AG04450 (cell line): ENCODE measurements at places on chromosomes 7 and 10.

DNA sequence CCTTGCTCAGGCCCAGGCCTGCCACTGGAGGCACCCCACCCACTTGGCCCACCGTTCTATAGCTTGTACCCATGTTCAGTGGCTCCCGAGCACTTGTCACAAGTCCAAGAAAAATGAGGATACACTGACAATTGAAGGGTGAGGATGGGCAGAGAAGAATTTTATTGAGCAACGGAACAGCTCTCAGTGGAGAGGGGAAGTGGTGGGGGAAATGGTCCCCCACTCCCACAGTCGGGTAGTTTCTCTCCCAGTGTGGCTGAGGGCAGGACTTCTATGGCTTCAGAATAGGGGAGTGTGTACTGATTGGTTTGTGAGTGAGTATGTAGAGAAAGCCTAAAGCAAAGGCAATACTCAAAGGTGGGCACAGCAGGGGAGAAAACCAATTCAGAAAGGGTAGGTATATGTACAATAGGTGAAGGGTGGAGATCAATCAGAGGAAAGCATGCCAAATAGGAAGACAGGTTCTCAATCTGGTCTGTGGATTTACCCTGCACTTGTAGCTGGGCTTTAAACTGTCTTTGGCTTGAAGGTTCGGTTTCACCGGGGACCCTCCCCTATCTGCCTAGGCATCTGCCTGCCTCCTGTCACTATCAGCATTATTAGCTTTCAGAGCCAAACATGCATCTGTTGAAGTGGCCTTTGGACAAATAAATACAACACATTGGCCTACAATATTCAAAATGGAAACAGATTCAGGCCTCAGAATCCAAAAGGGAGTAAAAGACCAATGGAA is 8.9 kb upstream of the TSPAN13 start:
- no peak for DNase-seq

GRCh38 chr10:20622531-20623211 is 274.4 kb downstream of the NEBL start:
- no peak for DNase-seq

DNA sequence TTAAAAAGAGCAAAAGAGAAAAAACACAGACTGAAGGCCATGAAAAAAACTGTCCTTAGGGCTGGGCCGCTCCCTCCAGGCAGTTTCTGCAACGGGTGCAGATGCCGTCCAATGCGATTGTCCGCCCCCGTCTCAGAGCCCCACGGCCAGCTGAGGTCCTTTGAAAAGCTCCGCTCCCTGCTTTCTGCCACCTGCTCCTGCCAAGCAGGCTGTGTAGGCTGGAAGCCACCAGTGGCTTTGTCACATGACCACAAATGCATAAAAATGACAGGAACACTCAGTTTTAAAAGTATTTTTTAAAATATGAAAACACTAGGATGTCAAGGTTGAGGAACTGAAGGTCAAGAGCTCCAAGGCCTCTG is 71.7 kb downstream of the AMZ1 start:
- no peak for DNase-seq

DNA sequence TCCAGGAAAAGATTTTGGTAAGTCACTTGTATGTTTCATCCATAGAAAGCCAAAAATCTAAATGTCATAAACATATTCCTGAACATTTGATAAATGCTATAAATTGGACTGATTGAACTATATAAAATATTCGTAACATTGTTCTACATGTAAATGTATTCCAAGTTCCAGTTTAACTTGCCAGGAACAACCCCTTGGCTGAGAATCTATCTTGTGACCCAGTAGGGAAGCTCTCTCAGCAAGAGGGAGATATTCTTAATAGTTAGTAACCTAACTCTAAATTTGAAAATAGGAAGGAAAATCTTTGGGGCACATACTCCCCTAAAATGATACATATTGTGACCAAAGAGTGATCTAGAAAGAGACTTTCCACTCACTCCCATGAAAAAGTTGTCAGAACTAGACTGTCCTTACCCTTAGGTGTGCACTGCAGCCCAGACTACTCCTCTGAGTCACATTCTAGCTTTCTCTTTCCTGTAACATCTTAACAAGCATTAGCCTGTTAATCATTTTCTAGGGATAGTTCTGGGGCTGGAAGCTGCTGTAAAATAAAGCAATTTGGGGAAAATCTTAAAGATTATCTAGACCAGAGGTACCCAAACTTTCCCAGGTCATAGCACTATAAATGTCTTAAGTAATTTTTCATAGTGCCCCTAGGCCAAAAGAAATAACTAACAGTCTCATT is 73.7 kb upstream of the SKAP2 start:
- DNase-seq = no peak

- no peak for DNase-seq
Observed at GRCh38 chr10:31792745-31793144, 135.9 kb downstream of the ARHGAP12 start.

DNA sequence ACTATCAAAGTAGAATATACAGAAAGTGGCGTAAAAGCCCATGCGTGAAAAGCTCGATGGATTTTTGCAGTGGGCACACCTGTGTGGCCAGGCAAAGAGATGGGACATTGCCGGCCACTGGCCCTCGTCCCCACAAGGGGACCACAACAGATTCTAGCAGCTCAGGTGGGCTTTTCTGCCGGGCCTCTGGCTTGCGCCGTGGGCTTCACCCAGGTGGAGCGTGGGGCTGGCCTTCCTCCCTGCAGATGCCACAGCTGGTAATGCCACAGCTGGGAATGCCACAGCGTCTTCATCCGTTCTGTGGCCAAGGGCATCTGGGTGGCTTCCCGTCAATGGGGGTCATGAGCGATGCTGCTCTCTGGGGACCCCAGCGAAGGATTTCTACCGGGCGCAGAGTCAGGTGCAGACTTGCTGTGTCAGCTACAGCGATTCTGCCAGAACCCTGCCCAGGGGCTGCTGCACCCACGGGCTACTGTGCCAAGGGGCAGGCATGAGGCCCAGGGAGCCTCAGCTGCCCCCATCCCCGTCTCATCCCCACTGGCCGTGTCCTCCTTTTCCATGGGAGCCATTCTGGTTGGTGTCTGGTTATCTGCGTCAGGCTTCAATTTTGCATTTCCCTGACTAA is 52.5 kb upstream of the NKX6-2 start:
- DNase-seq = no peak

- no peak for DNase-seq
Observed at GRCh38 chr7:15376600-15376999, 185.2 kb downstream of the AGMO start.

DNA sequence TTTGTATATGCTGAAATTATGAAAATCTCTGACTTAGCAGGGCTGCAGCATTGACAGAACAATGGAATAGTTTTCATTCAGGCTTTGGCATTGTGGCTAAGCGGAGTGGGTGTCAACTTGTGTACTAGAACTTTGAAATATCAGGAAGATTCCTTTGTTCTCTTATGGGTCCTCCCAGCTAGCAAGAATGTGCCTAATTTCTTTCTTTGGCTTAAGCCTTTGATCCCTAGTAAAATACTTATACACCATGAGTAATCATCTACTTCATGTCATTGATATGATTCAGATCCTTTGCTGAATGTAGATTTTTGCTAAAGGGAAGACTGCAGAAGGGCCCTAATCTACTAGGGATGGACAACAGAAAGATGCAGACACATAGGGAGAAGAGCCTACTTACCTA is 6.2 kb downstream of the AVL9 start:
- no peak for DNase-seq

DNA sequence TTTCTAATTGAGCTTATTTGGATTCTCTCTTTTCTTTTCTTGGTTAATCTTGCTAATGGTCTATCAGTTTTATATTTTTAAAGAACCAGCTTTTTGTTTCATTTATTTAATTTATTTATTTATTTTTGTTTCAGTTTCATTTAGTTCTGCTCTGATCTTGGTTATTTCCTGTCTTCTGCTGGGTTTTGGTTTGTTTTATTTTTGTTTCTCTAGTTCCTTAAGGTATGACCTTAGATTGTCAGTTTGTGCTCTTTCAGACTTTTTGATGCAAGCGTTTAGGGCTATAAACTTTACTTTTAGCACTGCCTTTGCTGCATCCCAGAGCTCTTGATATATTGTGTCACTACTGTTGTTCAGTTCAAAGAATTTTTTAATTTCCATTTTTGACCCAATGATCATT is 149.7 kb upstream of the SLC25A13 start:
- DNase-seq = no peak

- no peak for DNase-seq
Observed at GRCh38 chr10:104333728-104334373, 4.4 kb downstream of the ITPRIP start.

DNA sequence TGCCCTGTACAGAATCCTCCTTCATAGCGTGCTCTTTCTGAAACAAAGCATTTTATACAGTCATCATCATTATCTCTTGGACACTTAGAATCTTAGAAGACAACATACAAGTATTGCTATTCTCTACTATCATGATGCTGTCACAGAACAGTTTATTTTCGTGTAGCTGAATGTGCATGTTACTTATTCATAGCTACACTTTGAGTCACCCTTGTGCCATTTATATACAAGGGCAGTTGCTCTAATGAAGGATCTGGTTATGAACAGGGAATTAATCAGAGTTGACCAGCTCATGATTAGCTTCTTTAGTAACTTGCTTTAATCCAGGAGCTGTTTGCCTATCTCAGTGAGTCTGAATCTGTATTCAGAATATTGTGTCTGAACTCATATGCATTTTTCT is 11.2 kb downstream of the CASP2 start:
- DNase-seq = no peak

DNA sequence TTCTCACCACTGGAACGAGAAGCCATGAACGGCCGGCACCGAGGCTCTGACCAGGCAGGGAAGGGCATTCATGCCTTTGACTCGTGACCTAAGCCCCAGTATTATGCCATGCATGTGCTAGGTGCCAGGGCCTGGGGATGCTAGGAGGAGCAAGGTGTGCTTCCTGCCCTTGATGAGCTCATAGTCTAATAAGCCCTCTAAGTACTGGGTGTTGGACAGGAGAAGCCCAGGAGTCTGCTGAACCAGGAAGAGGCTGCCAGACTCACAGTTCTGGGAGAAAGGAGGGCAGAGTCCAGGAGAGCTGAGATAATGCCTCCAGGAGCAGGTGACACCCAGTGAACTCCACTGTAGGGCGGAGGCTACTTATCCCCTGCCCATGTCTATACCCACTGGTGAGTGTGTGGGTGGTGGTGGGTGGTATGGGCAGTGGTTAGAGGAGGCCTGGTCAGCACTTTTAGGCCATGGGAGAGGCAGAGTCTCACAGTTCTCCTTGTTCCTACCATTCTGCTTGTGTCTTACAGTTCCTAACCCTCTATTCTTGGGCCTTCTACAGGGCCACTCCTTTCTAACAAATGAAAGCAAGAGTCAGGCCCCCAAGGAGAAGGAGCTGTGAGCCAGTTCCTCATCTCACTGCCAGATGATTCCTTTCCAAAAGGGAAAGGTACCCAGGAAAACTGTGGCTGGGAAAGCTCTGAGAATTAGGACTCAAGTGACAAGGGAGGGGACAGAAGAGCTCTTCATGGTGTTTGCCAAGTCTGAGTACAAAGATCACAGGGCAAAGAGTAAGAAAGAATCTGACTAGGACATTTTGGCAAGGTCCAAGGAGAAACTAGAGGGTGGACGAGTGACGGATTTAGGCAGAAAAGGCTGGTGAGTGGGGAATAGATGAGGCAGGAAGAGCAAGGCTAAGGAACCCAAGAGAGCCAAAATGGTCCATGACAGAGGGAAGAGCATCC is 3.6 kb upstream of the MXI1 start:
- no peak for DNase-seq

DNA sequence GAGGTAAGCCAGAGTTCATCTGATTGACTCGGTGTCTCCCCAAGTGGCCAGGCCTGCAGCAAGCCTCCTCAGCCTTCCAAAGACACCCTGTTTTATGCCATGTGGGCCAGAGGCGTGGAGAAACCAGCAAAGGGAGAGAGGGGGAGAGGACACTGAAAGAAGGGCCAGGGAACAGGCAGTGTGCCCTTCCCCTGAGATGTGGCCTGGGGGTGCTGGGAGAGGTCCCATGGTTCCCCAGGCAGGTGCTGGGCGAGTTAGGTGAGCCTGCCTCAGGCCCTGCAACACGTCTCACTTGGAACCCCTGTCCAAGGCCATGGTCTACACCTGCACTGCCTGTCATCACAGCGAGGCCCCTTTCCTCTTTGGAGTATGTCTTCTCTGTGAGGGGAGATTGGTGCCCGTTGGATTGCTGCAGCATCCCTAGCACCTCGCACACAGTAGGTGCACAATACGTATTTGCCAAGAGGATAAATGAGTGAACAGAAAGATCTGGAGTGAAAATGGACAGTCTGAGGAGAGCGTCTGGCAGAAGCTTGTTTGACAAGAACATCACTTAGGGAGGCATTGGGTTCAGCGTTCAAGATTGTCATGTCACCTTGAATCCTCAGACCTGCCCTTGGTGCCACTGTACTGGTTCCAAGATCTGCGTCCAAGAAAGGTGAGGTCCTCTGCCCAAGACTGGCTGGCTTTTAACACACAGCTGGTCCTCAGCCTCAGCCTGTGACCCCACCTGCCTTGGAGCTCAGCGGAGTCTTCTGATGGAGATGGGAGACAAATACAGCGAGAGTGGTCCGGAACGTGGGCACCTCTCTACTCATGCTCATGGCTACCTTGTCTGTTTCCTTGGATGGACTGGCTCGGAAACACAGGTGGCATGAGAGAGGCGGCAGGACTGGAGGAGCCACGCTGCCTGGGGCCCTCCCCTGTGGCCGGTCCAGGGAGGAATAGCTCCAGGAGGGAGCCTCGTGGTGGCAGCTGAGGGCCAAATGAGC is 39.8 kb upstream of the NUB1 start:
- no peak for DNase-seq

DNA sequence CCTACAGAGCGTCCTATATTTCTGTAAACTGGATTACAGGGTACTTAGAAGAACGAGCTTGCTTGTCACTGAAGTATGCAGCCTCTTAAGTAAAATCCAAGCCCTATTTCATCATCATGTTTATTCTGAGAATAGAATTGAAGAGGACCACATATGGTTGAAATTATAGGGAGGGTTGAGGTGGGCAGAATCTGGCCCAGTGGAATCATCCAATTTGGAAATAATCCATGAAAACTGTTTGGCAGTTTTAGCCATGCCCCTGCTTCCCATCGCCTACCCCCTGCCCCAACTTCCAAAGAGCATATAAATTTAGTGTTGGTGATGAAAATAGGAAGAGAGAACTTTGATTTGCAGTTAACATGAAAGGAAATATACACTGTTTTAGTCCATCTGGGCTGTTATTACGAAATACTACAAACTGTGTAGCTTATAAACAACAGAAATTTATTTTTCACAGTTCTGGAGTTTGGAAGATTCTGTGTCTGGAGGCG is 150.4 kb downstream of the PRKG1 start:
- DNase-seq = peak; percentile 60
